Testis (tissue), 5 donors: ENCODE measurements at places on chromosomes 7 and 10.

DNA sequence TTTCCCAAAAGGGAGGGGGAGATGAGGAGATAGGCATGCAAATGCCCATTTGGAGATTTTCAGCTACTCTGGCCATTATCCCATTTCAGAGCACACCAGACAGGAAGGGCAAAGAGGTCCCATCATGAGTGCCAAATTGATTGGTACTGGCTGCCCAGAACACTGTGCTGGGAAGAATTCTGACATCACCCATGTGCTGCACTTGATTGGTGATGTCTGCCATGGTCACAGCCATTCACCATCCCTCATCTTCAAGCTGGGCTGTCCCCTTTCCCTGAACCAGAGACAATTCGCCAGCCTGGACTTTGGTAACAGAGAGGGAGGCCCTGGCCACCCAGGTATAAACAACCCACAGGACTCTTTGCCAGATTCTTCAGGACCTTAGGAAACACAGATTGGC, 23.2 kb upstream of the RADIL start:
- DNase-seq = no peak

- DNase-seq = no peak
Observed at GRCh38 chr7:117229350-117229749, 93.5 kb downstream of the WNT2 start.

- no peak for DNase-seq
Observed at GRCh38 chr7:107147464-107148393, 21.1 kb upstream of the HBP1 start.

- no peak for DNase-seq
Observed at GRCh38 chr10:79457256-79457785, 11.9 kb upstream of the ZCCHC24 start.

DNA sequence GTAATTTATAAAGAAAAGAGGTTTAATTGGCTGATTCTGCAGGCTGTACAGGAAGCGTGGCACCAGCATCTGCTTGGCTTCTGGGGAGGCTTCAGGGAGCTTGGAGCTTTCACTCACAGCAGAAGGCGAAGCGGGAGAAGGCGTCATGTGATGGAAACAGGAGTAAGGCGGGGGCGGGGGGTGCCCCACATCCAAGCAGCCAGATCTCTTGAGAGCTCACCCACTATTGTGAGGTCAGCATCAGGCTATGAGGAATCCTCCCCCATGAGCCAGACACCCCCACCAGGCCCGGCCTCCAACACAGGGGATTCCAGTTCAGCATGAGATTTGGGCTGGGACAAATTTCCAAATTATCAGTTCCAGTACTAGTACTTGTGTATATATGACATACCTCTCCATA, 46.2 kb downstream of the WDR37 start:
- no peak for DNase-seq

DNA sequence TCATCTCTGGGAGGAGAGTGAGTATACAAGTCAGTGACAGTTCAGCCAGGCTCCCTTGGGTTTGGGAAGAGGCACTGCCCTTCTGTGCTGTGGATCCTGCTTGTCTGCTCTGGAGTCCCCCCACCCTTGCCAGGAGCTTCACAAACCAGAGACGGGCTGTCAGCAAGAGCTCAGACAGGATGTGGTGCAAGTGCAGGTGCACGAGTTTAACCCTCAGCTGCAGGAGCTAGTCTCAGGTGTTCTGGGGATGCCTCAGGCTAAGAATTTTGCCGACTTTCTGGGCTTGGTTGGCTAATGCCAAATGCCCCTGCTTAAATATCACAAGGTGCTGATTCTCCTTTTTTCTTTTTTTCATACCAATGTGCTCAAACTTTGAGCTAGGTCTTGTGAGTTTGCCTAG, 22.3 kb downstream of the ZNF783 start:
- DNase-seq = no peak

- no peak for DNase-seq
Observed at GRCh38 chr7:80935991-80936780, 17.3 kb upstream of the SEMA3C start.

DNA sequence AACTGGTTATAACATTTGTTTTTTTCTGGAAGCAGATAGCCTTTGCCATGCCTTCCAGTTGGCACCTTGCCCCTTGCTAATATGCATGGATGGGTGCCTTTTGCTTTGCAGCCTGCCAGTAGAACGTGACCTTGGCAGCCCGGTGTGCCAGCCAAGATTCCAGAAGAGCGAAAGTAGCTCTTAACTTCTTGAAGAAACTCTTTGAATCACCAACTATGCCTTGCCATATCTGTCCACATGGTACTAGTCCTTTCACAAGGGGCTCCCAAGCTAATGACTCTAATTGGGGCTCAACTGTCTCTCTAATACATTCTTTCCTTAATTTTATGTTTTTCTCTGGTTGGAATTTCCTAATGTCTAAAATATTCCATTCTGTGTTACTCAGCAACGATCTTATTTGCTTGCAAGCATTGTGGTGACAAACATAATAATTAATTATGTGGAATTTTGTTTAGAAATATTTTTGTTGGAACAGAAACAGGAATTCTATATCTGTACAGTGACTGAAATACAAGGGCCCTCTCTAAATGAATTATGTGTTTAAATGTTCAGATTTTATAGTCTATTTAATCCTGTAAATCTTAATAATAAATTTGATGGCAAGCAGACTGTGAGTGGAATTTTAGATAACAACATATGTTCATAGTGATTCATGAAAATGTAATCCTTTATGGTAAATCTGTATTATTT, 45.8 kb downstream of the HDAC9 start:
- DNase-seq = peak; percentile 86

GRCh38 chr7:138204285-138204981, 128.2 kb downstream of the AKR1D1 start:
- no peak for DNase-seq

DNA sequence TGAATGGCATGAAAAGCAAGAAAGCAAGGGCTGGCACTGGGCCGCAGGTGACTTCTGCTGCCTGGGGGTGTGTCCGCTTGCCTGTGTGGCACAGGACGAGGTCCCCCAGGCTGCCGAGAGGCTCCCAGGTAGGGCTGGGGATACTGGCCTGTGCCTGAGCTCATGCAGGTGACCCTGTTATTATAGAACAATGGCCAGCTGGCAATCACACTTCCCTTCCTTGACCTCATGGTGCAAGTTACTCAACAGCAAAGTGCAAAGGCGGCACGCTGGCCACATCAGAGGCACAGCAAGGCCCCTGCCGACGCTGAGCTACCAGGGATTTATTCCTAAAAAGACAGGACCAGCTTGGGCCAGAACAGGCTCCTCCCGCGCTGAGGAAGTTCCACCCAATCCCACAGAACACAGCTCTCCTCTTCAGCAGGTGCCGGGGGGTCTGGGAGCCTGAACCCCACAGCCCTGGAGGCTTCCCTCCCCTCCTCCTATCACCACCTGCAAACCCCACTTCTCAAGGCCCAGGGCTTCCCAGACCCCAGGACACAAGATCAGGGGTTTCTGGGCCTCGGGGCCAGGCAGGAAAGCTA, 1.4 kb upstream of the ADAM8 start:
- DNase-seq = no peak

DNA sequence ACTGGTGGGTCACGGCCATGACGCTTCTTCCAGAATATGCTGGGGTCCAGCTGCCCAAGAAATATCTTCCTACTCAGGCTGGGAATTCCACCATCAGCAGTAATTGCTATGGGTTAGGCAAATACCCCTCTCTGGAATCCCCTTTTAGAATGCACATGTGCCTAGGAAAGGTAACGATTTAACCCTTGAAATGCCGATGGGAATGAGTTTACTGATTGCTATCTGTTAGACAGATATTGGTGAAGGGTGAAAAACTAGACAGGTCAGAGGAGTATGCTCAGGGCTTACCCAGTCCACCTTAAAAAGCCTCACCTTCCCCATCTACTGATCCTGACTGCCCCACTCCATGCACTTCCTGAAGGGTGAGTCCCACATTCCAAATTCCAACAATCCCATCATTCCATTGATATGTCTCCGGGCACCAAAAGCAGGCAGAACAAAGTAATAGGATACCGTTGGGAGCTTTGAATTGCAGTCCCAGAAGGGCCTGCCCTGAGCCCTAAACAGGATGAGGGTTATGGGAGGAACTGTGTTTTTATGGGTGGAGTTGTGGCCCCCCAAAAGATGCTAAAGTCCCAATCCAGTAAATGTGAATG, 59.3 kb downstream of the DLG5 start:
- no peak for DNase-seq

DNA sequence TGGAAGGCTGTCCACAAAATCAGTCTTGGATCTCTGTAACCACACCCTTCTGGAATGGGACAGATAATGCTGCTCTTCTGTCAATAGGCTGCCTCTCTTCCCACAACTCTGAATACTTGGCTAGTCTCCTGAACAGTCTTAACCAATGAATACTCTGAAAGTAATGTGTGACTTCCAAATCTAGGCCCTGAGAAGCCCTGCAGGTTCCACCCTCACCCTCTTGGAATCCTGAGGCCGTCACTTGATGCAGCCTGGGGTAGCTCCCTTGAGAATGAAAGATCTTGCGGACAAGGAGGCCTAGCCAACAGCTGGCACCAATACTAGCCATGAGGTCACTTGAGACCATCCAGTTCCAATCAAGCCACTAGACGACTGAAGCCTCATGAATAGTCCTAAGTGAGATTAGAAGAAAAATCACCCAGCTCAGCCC, 109.2 kb downstream of the ARHGAP12 start:
- no peak for DNase-seq

- no peak for DNase-seq
Observed at GRCh38 chr10:132640326-132641125, 102.9 kb downstream of the INPP5A start.

- DNase-seq = no peak
Observed at GRCh38 chr10:63431962-63432797, 33.6 kb downstream of the JMJD1C start.

- DNase-seq = no peak
Observed at GRCh38 chr7:50155755-50156154, 62.7 kb upstream of the ZPBP start.

GRCh38 chr10:120938822-120939221, 87.7 kb downstream of the WDR11 start:
- DNase-seq = no peak

GRCh38 chr7:1981878-1982230, 250.9 kb downstream of the MAD1L1 start:
- DNase-seq = no peak
